ENCODE measurements at places on chromosomes 3 and 15.

DNA sequence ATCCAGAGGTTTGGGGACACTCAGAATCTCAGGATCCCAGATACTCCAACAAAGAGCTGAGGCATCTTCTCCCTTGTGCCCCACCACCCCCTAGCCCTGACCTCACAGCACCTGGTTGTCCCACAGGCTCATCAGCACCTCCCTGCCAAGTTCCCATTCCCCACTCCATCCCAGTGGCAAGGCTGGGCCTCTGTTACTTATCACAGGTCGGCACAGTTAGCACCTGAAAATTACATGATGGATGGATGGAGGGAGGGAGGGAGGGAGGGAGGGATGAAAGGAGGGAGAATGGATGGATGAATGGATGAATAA, 12.8 kb downstream of the MYL3 start:
- no peak for DNase-seq

DNA sequence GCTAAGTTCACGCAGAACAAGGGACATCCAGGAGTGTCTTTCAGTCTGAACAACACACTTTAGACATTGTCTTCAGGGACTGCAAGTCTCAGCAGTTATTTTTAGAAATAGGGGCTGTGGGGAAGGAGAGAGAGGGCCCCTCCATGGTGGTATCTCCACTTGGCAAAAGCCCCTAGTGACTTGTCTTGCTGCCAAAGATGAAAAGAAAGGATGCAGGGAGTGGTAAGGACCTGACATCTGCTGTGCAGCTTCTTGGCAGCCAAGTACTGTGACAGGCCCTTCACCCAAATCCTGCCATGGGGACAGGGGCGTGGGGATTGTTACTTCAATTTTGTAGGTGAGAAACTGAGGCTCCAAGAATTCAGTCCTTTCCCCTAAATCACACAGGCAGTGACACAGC, 21.0 kb upstream of the SEMA6D start:
- DNase-seq, result no peak

DNA sequence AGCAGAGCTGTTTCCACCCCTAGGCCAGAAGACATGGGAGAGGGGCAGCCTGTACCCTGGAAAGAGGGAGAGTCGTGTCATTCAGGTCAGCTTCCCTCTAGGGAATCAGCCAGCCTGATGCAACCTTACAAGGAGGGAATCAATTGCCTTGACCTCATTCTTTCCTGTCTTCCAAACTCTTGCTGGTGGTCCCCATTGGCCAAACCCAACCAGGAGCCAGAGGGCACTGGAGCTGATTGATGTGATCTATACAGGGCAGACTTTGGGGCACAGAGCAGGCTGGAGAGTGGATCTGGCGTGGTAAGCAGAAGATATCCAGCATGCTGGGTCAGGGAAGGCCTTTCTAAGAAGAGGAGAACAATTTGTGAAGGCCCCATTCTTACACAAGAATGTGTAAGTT, 19.1 kb upstream of the MAGEF1 start:
- no peak for DNase-seq

- DNase-seq, result no peak
Observed at GRCh38 chr3:129106320-129106719, 15.3 kb downstream of the RAB43 start.

DNA sequence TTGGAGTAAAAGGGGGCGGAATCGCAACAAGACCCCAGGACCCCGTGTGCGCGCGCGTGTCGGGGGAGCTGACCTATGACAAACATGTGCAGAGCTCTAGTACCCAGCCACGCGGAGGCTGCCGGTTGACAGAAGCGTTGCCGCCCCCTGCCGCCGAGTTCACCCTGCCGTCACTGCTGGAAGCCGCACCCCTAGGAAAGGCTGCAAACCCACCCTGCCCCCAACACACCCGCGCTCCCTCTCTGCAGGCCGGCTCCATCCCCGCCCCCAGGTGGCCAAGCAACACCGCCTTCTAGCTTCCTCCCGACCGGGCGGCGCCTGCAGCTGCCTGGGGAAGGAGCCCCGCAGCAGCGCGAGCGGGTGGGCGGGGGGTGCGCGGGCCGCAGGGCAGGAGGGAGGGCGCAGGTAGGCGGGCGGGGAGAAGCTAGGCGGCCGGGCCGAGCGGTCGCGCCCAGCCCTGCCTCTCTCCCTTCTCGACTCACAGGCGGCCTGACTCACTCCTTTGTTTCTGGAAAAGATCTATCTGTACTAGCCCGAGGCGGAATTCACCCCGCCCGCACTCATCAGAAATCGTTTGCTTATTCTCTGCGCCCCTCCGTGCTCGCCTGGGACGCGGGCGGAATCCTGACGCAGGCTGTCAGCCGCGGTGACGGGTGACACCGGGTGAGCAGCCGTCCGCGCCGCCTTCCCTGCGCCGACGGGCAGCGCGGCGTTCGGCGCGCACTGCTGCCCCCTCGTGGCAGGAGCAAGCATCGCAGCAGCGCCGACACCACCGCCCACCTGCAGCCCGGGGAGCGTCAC, 160.8 kb downstream of the GAP43 start:
- peak; percentile 92 for DNase-seq

DNA sequence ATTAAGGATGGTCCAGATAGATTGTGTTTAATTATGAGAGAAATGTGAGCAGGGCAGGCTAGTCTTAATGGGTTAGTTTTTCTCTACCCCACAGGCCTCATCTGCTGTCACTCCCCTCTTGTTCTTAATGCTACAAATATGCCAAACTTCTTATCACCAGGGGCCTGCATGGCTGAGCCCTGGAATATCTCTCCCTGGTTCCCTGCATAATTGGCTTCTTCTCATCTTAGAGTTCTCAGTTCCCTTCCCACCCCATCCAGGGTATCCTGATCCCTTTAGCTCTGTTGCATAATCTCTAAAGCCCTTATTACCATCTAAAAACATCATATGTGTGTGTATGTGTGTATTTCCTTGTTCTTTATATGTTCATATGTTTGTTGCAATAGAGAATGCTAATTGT, 279.6 kb downstream of the LSAMP start:
- DNase-seq, result no peak

DNA sequence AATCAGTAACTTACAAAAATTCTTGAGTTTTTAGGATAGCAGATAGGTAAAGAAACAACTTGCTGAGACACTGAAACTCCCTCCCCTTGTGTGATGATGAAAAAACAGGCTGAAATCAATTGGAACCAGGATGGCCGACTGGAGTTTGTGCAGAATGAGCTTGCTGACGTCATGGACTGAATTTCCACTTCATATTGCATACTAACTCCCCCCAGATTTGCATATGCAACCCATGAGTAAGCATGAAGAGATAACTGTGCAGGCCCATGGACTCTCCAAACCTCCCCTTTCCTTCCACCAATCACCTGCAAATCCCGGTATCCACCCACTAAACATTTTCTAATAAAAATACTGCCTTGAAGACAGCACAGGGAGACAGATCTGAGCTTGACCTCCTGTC, 82.0 kb upstream of the SCN5A start:
- DNase-seq, result no peak

DNA sequence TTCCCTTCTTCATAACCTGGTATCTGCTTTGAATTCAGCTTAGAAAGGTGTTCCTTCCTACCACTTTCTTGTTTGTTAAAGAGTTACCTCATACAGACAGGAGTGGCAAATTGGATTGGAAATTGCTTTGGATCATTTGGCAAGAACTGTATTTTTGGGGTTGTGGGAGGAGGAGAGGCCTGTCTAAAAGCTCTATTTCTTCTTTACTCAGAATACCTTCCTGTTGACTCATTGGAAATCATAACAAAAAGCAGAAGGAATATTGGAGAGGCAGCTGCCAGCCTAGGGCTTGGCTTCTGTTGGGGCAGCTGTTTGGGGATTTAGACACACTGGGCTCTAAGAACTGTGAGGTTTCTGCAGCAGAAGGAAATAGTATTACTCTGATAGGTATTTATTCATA, 14.2 kb downstream of the IQGAP1 start:
- no peak for DNase-seq

DNA sequence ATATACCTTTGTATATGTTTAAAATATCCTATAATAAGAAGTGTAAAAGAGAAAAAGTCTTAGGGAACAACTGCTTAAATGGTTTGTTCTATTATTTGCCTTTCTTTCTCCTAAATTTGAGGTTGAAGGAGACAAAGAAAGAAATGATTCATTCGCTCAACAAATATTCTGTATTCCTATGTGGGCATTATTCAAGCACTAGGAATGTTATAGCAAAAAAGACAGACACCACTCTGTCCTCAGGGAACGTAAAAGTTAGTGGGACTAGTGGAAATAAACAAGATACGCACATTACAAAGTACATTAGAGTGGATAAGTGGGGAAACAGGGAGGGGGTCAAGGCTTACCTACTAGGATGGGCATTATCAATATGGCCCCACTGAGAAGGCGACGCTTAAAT, 332.2 kb downstream of the LPP start:
- no peak for DNase-seq

DNA sequence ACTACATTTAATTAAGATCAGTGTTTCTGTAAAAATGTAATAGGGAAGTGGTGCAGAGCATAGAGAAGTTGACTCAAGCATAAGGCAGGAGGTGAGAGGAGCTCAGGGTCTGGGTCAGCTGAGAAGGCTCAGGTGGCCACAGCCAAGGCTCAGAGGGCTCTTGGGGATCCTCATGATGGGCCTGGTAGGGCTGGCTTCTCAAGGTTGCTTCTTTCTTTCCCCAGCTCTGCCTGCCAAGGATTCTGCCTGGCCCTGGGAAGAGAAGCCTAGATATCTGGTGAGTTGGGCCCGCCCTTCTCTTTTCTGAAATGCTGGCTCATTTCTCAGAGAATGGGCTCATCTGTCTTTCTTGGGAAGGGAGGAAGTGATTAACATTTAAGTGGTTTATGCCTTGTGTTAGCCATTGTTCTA, 6.5 kb downstream of the ZNF589 start:
- no peak for DNase-seq

DNA sequence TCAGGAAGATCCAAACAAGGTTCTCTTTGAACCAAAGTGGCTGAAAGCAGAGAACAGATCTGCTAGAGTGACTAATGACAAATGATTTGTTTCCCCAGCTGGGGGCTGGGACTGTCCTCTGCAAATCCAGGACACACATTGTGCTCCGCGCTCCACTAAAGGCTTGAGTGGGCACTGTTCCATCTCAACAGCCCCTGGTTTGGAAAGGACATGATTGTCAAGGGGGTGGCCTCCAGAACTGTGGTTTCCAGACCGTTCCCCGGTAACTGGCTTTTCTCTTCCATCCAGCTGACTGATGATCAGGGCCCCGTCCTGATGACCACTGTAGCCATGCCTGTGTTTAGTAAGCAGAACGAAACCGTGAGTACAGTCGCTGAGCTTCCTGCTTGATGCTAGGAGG, 91.0 kb downstream of the LRTM1 start:
- no peak for DNase-seq

GRCh38 chr3:57986261-57986660, 22.0 kb upstream of the FLNB start:
- DNase-seq, result no peak

DNA sequence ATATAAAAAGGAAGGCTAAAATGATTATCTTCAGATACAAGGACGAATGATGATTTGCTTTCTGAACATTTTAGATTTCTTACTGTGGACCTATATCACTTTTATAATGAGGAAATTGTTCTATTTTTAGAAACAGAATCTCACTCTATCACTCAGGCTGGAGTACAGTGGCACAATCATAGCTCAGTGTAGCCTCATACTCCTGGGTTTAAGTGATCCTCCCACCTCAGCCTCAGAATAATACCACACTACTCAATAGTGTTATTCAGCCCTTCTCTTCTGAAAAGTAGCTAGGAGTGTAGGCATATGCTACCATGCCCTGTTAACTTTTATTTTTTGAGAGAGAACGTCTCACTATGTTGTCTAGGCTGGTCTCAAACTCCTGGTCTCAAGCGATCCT, 15.8 kb downstream of the DNAJC13 start:
- DNase-seq, result no peak

DNA sequence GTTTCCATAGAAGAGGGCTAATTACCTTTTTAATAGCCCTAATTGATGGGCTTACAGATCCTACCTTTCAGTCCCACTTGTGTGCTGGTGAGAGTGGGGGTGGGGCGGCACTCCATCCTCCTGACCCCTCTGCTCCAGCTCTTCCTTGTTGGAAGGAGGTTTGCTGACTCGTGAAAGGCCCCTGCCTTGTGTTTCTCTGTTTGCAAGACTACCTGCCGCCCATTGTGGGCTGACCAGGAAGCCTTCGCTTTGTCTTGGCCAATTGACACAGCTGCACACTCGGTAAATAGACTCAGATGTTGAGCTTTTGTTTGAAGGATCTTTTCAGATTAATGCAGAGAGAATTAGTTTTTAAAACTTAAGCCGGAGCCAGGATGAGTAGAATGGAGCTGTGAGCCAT, 197.3 kb upstream of the HES1 start:
- DNase-seq, result no peak

- DNase-seq, result no peak
Observed at GRCh38 chr3:175704366-175705055, 845.4 kb downstream of the NAALADL2 start.

DNA sequence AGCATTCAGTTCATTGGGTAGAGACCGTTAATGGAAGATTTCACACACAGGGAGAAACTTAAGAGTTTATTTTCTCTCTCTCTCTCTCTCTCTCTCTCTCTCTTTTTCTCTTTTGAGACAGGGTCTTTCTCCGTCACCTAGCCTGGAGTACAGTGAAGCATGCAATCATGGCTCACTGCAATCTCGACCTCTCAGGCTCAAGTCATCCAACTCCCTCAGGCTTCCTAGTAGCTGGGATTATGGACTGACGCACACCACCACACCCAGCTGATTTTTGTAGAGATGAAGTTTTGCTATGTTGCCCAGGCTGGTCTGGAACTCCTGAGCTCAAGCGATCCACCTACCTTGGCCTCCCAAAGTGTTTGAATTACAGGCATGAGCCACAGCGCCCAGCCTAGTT, 1.6 kb downstream of the WDR72 start:
- DNase-seq, result no peak

DNA sequence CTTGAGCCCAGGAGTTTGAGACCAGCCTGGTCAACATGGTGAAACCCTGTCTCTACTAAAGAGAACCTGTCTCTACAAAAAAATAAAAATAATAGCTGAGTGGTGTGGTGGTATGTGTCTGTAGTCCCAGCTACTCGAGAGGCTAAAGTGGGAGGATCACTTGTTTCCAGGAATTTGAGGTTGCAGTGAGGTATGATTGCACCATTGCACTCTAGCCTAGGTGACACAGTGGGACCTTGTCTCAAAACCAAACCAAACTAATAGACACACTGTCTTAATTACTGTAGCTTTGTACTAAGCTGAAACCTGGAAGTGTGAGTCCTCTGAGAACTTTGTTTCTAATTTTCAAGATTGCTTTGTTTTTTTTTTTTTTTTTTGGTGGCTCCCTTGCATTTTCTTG, 30.4 kb downstream of the MGA start:
- DNase-seq, result no peak

DNA sequence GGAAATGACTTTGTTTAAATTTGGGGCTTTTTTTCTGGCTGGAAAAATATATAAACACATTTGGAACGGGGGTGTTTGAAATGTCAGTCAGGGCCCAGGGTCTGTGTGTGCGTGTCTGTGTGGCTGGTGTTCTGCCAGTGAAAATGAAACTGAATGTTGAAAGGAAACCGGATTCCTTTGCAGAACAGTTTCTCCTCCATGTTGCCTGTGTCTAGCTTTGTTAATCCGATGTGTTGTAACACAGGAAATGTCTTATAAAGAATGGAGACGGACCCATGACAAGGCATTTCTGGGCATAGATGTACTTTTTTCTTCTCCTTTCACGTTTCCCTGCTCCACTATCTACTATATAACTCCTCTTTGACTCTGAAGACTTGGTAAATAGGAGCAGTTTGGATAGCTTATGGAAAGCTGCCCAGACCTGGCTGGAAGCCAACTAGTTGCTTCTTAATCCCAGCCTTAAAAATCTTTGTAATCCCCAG, 2.8 kb downstream of the SQOR start:
- peak; percentile 61 for DNase-seq

- no peak for DNase-seq
Observed at GRCh38 chr3:193021506-193022010, 103.9 kb upstream of the MB21D2 start.

GRCh38 chr3:52998771-52999513, 46.9 kb downstream of the SFMBT1 start:
- no peak for DNase-seq

Data from CD4-positive, alpha-beta T cell treated with Interleukin-17A for 4 hours (primary cell).